ENCODE measurements at places on chromosomes 5 and 9.

DNA sequence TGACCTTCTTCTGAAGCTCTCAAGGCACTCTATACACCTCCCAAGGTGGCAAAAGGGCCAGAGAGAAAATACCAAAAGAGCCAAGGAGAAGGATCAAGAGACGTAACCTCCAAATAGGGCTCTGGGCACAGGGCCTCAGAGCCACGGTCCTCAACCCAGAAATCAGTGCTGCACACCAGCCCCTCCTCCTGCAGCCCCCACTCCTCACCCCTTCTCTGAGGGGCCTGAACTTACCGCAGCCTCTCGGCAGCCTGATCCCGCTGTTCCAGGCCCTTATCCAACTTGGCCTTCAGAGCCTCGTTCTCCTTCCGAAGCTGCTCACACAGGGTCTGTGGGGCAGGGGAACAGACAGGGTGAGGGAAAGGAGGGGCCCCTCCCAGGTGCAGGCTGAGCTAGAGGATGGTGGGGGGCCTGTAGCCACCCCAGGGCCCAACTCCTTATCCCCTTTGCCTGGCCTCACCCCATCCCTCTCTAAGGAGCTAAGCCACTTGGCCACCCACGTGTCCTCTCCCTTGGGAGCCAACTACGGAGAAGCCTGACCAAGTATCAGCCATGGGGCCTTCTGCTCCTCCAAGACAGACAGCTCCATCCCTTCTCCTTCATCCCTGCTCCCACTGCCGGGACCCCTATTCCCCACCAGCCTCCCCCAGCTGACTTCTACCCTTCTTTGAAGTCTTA, 28.8 kb downstream of the TNIP1 start:
- DNase-seq, result no peak

DNA sequence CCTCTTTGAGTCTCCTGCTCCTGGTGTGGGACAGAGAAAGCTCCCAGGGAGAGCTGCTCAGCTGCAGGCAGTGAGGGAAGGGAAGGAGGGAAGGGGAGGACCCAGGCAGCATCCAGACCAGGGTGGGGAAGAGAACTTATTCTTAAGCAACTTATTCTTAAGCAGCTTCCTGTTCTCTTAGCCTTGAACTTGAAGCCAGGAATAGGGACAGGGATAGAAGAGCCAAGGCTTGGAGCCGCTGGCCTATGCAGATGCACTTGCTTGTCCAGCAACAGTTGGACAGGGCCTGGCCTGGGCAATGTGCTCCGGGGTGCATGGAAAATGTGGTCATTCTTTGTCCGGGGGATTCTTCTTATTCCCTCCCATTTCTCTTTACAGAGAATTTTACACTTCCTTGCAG, 31.4 kb upstream of the SPTLC1 start:
- DNase-seq, result no peak

- no peak for DNase-seq
Observed at GRCh38 chr5:53084546-53085255, 24.9 kb downstream of the MOCS2 start.

DNA sequence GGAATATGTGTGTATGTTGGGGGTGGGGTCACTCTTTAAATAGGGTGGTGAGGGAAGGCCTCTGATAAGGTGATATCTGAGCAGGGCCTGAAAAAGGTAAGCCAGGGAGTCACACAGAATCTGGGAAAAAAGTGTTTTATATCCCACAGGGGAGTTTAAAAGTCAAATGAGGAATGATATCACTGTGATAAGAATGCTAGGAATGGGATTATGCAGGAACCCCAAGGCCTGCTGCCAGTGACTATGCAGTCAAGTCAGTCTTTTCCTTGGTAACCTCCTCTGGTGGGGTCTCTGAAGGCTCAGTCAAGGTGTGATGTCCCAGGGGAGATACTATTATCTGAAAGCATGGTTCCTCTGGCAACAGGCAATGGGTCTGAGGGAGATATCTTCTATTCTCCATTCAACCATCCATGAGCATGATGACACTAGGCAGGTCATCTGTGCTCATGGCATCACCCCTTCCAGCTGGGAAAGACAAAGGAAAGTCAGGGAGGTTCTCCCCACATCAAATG, 53.5 kb downstream of the GRIA1 start:
- DNase-seq, result no peak

GRCh38 chr9:98087420-98088354, 31.2 kb downstream of the NANS start:
- peak; percentile 37 for DNase-seq

DNA sequence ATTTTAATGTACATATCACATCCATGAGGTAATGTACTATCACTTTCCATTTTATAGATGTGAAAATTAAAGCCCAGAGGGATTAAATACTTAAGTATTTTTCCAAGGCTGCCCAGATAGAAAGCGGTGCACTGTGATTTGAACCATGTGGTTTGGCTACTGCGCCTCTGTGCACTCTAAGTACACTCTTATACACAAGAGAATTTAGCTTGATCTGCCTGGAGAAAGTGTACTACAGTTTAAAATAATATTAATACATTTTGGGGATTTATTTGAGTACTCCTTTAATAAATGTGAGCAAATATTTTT, 360.4 kb upstream of the ACTBL2 start:
- DNase-seq, result no peak

DNA sequence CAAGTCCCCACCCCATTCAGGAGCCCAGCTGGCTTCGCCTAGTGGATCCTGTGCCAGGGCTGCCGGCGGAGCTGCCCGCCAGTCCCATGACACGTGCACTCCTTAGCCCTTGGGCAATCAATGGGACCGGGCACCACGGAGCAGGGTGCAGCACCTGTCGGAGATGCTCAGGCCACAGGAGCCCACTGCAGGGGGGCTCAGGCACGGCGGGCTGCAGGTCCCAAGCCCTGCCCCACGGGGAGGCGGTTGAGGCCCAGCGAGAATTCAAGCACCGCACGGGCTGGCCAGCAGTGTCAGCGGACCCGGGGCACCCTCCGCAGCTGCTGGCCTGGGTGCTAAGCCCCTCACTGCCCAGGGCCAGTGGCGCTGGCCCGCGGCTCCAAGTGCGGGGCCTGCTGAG, 969.7 kb upstream of the CDH10 start:
- no peak for DNase-seq

GRCh38 chr9:132994410-132995120, 16.1 kb downstream of the GFI1B start:
- DNase-seq, result peak; percentile 58

DNA sequence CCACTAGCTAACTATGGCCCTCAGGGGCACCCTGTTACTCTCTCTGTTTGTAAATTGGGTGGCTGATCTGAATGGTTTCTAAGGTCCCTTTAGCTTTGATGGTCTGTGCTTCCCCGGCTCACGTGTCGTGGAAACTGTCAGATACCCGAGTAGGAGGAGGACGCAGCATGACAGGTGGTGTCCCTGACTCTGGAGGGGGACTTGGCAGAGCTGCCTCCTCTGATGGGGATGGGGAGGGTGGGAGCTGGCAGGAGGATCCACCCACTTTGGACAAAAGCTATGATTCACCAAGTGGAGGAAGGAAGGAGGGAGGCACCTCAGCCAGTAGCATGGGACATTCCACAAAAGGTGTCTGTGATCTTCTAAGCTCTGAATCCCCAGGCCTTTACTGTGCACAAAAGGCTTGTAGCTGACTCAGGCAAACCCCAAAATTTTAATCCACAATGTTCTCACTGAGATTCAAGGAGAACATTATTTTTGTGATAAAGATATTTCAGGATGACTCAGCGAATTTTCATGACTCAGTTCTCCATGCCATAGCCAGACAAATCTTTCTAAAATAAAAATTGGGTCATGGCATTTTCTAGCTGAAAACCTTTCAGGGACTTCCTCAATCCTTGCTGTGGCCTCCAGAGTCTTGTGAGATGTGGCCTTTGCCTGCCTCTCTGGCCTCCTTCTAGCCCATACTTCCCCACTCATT, 131.0 kb upstream of the BRINP1 start:
- DNase-seq, result no peak

DNA sequence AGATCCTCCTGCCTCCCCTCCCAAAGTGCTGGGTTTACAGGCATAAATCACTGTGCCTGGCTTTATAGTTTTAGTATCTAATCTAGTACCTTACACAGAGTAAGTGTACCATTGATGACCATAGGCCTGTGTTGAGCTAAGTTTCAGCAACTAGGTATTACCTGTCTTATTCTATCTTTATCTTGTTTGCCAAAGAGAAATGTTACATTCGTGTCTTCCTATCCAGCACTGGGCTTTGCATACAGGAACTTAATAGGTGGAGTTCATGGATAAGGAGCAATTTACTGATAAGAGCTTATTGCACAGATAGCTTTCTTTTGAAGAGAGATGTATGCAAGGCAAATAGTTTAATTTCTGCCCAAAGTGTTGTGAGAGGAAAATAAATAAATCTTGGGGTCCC, 30.5 kb downstream of the TXNDC8 start:
- no peak for DNase-seq

DNA sequence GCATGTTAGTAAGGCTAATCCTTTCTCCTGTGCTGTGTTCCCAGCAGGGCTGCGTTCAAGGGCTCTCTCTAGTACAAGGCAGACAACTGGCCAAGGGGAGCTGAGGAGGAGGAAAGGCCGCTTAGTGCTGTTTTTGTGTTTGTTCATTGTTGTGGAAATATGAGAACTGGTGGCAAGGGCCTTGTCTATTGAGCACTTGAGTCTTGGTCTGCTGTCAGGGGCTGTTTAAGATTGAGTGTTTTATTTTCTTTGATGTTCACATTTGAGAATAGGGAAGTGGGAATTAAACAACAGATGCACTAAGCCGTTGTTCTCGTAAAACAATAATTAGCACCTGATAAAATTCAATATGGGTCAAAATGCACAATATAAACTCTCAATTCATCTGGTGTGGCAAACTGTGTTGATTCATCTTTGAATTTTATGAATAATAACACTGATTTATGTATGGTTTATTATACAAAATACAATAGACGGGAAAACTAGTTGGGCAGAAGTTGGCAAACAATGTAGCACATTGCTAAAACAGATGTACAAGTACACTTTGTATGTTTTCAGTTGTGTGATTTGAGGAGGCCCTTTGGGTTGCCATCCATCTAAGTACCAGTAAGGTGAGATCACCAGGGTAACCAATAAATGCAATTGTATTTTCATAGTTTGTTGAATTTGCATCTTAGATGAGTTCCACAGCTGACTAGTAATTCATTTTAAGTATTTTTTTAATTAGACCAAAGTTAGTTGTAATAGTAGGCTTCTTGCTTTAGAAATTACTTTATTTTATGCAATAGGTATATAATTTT, 97.6 kb upstream of the GRHPR start:
- DNase-seq, result no peak

- DNase-seq, result no peak
Observed at GRCh38 chr9:1434052-1434767, 384.1 kb downstream of the DMRT2 start.

DNA sequence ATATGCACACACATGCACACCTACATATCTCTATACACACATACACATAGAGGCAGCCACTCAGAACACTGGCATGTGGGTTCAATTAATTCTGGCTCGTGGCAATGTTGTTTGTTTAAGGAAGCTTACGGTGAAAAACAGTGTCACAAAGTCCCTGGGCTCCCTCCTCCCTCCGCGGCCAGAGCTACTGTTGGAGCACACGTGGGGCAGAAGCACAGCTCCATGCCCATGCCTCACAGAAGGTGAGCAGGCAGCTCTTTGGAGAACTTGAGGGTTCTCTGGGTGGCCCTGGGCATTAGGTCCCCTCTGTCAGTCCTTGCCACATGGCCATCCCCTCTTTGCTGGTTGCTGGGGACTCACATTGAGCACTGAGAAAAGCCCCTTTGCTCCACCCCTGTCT, 107.5 kb downstream of the GADD45G start:
- no peak for DNase-seq

GRCh38 chr9:92637886-92638620, 31.9 kb downstream of the IPPK start:
- no peak for DNase-seq

- DNase-seq, result no peak
Observed at GRCh38 chr9:9612270-9612669, 1000.5 kb downstream of the PTPRD start.

DNA sequence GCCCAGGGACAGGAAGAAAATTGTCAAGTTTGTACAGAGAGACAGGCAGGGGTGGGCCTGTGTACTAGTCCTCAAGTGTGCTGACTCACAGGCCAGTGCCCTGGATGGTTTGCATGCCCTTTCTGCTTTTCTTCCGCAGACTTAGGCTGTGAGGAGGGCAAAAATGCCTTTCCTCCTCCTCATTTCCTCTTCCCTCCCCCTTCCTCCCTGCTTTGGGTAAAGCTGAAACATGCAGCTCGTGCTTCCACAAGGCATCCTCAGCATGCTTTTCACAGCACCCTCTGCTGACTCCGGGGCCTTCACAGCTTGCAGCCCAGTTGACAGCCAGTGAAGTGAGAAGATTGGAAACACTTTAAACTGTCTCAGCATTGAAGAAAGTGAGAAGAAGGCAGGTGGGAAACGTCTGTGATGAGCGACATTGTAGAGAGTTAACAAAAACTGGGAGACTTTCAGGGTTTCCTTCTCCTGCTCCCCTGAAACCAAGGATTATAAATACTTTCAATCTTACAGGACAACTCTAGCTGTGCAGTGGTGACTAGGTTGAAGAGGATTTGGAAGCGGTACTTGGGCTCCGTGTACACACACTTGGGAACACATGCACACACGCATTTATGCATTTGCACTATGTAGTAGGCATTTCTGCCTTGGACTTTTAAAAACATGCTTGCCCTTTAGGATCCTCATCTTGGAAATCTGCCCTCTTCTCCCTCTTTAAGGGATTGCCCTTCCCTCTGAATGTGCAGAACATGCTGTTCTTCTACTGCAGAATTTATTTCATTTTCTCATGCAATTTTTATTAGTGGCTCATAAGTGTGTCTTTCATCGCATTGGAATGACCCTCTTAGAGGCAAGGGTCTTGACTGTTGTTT, 138.8 kb downstream of the GRIA1 start:
- no peak for DNase-seq

DNA sequence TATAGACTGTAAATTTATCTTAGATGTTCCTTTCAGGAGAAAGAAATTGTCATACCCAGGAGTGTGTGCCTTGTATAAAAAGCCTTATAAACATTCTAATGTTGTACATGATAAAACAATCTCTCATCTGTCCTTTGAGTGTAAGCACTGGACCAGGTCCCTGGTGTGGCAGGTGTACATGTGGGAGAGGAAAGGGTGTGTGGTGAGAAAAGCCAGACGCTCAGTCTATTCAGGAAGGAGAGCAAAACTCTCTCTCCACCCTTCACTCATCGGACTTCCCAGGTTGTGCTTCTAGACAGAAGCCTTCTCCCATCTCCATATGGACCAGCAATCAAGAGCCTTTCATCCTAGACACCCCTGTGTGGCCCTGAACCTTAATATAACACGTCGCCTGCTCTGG, 154.2 kb downstream of the ESM1 start:
- DNase-seq, result no peak

GRCh38 chr5:943918-944620, 51.4 kb downstream of the TRIP13 start:
- no peak for DNase-seq

- no peak for DNase-seq
Observed at GRCh38 chr9:131590449-131590848, 45.1 kb downstream of the PRRT1B start.

DNA sequence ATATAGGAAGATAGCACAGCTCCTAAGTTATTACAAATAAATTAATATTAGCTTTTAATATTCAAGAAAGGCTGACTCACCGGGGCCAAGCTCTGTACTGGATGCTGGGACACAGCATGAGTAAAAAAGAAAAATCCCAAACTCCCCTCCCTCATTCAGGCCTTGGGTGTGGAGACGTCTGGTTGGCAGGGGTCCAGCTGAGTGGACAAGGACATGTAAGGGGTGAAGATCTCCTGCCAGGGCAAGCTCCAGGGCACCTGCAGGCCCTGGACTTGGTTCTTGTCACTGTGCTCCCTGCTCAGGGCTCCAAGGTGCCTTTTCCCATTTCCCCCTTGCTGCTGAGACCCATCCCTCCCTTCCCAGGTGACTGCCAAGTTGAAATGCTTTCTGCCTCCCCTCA, 388.5 kb downstream of the ENC1 start:
- no peak for DNase-seq

Measured in suppressor macrophage treated with lipopolysaccharide for 4 hours (primary cell).